ENCODE measurements at places on chromosomes 4 and X.
A peak's percentile ranks its signal among the peaks of the same experiment; 100 is the strongest.

DNA sequence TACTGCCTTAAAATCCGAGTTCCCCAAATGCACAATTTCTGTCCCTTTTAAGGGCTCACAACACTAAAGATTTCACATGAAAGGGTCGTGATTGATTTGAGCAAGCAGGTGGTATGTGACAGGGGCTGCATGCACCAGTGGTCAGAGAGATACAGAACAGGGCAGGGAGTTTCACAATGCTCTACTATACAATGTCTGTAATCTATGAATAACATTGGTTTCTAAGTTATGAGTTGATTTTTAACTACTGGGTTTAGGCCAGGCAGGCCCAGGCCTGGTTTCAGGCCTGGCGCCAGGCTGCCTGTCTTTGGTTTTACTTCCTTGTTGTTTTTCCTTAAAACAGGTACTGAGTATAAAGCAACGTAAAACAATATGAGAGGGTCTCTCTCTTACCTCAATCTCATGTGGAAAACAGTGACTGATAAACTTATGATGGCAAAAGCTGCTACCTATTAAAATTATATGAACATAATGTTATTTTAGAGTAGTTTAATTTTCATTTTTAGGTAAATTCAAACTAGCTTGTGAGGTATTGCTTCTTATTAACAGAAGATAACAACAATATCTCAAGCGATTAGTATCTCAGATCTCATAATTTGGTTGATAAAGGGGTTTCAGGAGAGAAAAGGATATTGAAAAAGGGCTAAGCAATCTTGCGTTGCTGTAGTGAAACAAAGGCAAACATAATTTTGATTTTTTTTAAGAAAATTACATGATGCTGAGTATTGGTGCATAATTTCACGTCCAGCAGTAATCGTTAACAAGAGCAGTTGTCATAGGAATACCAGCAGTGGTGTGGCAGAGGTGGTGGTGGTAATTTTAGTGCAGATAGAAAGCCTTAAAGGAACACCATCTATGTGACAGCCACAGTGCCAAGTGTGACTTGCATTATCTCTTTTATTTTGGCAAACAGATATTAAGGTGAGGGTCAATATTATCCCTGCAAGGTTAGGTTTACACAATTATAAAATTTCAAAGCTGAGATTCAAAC, 944.4 kb upstream of the GRID2 start:
- DNase-seq = no peak

DNA sequence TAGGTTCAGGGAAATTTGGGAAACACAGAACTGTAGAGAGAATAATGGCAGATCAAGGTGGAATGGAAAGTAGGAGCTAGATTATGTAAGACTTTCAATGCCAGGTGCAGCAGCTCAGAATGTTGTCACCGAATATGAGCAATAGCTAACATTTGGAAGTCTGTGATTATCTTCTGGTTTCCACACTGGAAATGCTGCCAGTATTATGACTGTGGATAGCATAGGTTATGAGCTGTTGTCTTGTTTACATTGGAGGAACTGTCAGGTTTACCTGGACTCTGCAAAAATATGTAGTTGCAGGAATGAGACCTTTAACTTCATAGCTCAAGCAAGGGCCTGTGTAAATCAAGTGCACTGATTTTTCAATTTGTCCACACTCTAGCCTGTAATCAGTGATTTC, 26.0 kb upstream of the TAF9B start:
- DNase-seq = no peak

DNA sequence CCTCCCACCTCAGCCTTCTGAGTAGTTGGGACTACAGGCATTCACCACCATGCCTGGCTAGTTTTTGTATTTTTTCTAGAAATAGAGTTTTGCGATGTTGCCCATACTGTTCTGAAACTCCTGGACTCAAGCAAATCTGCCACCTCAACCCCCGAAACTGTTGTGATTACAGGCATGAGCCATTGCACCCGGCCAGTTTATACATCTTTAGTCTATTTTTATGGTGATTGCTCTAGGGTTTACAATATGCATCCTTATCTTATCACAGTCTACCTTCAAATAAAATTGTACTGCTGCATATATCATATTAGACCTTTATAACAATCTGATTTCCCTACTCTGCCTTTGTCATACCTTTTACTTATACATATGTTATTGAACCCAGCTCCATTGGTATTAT, 56.9 kb downstream of the SOWAHB start:
- DNase-seq = no peak

DNA sequence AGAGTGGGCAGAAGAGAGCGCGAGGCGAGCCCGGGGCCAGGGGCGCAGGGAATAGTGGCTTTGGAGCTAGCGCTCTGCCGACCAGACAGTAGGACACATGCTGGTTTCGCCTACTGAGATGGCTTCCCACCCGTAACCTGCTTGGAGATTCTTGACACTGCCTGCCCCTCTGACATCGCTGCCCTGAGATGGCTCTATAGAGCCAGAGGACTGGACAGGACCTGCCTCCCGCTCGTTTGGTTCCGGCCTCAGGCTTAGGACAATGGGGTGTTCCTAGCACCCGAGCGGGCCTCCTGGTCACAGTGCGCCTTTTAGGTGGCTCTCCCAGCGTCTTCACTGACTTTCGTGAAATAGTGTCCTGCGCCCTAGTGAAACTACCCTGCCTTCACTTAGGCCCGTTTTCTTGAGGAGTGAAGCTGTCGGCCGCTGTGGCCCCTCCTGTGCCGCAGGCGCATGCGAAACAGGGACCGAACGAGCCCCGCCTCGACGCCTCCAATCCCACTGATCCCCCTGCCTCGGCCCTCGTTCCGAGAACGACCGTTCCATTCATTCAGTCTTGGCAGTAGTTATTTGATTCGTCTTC, 608 bp downstream of the TAF1 start:
- no peak for DNase-seq

DNA sequence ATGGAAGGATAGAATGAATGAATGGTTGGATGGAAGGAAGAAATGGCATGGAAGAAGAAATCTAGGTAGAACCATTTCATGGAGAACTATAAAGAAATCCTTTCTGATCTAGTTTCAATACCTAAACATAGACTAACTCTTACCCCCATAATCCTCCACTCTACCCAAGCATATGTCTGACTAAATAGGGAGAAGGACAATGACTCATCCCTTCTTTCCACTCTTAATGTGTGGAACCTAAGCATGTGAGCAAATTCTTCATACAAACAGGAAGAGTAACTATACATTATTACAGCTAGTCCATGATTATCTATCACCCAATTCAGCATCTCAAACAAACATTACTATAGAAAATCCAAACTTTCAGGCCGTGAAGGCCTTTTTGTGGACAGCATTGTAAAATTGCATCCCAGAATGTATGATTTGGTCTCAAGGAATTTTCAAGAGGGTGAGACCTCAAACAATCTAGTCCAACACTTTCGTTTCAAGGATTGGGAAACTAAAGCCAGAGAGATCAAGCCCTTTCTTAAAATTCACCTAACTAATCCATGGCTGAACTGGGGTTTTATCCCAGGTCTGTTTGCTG, 11.2 kb downstream of the C1QTNF7 start:
- no peak for DNase-seq

- no peak for DNase-seq
Observed at GRCh38 chr4:2250357-2251072, 8.6 kb upstream of the HAUS3 start.

GRCh38 chrX:100994352-100995281, 25.1 kb downstream of the ARL13A start:
- no peak for DNase-seq

GRCh38 chr4:81424336-81424735, 47.4 kb downstream of the RASGEF1B start:
- peak; percentile 19 for DNase-seq

DNA sequence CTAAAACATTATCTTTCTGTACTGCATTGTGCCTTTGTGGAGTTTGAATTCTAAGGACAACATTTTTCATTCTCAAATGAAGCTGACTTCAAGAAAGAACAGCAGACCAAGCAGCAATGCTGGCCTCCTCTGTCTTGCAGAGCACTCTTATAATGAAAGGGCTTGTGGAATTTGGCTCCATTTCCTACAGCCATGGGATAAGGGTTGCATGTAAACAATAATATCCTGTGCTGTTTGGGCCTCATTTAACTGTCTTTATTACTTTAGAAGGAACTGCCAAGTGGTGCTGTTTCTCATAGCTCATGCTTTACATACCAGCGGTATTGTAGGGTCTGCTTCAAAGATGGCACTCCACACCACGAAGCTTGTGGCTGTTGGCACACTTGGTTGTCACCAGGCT, 111.4 kb upstream of the EOLA2 start:
- DNase-seq = no peak

- no peak for DNase-seq
Observed at GRCh38 chr4:38831653-38832052, 25.0 kb downstream of the TLR6 start.

- no peak for DNase-seq
Observed at GRCh38 chrX:105773801-105774200, 48.5 kb upstream of the NRK start.

DNA sequence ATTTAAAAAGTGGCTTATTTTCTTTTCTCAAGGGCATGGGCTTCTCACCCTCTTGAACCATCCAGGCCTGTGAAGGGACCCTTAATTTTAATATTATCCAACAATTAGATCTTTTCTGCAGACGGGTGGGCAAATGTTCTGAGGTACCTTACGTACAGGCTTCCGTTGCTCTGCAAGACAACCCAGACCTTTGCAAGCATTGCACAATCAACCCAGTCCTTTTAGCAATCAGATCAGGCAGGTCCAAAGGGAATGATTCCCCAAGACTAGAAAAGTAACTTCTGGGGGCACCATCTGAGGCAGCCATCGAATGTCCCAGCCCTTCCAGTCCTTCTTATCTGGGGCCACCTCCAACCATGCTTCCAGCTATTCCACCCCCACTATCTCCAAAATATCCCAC, 67.3 kb upstream of the TACR3 start:
- DNase-seq = no peak

- no peak for DNase-seq
Observed at GRCh38 chr4:121150003-121150402, 14.1 kb downstream of the TNIP3 start.

DNA sequence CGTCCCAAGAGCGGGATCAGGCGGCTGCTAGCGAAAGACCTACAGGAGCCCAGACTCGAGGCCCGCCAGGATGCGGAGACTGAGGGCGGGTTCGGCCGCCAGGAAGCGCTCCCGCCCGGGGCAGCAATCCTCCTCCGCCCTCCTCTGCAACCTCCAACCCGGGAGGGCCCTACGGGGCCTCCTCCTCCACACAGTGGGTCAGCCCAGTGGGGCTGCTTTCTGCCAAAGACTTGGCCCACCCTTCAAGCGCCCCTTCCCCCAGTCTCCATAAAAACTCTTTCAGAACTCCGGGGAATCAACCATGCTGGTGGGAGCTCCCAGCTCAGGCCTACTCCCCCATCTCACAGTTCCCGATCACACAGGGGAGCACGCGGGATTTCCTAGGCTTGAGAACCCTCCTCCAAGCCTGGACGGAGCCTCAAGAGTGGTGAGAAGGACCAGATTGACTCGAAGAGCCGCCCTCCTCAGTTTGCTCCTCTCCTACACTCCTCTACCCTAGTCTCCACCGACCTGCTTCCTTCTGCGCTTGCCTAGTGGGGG, 77.5 kb downstream of the RLIM start:
- DNase-seq = no peak

DNA sequence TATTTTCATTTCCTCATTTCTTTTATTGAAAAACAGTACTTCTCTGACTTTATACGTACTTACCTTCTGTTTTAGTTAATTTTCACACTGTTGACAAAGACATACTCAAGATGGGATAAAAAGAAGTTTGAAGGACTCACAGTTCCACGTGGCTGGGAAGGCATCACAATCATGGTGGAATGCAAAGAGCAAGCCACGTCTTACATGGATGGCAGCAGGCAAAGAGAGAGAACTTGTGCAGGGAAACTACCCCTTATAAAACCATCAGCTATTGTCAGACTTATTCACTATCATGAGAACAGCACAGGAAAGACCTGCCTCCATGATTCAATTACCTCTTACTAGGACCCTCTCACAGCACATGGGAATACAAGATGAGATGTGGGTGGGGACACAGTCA, 20.7 kb upstream of the UGT2B15 start:
- no peak for DNase-seq

- DNase-seq = no peak
Observed at GRCh38 chr4:14066979-14067378, 439.5 kb upstream of the BOD1L1 start.

DNA sequence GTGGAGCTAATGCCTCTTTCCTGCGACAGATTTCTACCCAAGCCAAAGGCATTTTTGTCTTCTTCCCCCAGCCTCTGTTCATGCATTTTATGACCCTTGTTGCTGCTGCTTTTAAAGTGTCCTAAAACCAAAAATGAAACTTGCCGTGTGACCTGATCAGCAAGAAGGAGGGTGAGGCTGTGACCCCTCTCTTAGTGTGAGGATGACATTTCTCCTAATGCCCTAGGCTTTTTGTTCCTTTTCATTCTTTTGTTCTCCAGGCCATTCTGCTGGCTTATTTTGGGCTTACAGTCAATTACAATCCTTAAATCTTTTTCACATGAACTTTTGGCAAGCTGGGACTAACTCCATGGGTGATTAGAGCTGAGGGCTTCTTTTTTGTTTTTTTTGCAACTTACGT, 34.4 kb downstream of the PTTG2 start:
- DNase-seq = no peak

GRCh38 chrX:74593593-74593992, 20.8 kb downstream of the RLIM start:
- no peak for DNase-seq

DNA sequence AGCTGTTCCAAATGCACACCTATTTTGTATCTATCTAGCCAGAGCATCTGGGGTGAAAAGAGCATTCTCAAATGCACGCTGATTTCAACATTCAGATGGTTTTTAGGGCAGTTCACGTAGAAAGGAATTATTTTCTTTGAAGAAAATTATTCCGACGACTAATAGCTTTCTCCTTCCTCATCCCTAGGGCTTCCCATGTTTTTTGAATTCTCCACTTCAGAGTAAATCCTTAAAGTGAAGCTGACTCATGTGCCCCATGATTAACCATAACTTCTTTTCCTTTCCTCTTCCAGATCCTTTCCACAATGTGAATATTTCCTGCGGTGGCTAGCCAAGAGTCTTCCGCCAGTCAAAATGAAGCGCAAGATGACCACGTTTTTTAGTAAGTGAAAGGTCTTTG, 86.7 kb upstream of the PDHA1 start:
- DNase-seq = no peak

- DNase-seq = no peak
Observed at GRCh38 chr4:41687971-41688370, 60.6 kb downstream of the PHOX2B start.

- DNase-seq = no peak
Observed at GRCh38 chr4:153259661-153260060, 55.4 kb downstream of the TRIM2 start.
